Activated CD8-positive, alpha-beta memory T cell treated with anti-CD3 and anti-CD28 coated beads for 1 hour (primary cell): ENCODE measurements at places on chromosomes 3 and 15.

DNA sequence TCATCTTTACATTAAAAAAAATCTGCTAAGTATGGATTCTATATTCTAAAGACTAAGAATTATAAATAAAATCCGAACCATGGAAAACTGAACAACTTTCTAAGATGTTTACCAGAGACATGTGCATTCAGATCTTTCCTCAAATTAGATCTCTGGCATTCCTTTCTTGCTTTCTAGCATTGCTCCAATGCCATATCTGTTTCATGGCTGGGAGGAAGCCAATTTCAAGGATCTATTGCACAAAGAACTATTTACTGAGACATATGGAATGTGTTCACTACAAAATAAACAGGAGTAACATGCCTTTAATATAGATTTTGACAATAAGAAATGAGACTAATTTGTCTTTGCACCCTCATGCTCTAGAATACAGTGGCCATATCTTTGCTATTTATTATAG, 45.1 kb upstream of the NANOGP8 start:
- no peak for DNase-seq

DNA sequence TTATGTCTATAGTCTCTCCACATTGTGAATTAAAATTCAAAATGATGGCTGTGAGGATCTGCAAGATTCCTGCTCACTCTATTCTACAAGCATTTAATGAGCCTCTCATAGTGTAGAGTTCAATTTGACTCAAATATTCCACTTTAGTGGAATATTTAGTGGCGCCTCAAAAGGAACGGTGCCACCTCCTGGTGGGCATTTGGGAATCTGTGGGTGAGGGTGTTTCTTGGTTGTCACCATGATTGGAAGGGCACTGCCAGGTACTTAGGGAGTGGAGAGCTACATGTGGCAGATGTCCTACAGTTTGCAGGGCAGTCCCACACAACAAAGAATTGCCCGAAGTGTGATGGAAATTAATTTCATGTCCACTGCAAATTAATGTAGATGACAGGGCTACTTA, 21.5 kb upstream of the KCNMB3 start:
- DNase-seq = no peak

DNA sequence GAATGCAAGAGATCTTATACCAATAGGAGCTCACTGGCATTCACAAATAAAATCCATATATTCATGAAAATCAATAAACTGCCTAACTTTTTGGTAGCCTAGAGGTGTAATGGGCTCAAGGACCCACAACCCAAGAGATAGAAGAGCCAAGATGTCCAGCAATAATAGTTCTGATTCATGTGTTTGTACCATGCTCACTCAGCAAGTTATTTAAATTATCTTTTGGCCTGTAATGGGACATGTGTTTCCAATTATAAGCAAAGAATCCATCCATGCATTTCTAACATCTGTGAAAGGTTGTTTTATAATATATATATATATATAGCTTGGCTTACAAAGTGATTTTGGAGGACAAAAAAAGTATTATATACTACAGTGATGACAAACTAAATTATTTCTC, 29.7 kb upstream of the SHC4 start:
- DNase-seq = no peak

- DNase-seq = no peak
These were observed 44.7 kb upstream of the CADPS start for GRCh38 chr3:62919784-62920465.

DNA sequence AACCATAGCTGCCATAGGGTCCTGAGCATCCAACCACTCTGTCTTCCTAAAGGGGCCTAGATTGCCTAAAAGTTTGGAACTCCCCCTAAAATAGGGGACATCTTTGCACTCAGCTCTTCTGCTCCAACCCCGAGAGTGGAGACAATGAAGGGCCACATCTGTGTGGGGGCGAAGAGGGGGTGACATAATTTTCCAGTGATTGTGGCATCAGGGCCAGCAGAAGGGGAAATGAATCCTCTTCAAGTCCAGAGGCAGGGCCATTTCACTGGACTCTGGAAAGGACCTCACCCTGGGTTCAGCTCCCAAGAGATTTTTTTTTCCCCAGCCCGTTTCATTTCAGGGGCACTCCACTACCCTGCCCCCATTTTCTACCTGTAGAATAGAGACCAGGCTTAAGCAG, 4.6 kb upstream of the ANKRD63 start:
- no peak for DNase-seq

GRCh38 chr3:64046996-64047594, 23.8 kb upstream of the PSMD6 start:
- DNase-seq = no peak

DNA sequence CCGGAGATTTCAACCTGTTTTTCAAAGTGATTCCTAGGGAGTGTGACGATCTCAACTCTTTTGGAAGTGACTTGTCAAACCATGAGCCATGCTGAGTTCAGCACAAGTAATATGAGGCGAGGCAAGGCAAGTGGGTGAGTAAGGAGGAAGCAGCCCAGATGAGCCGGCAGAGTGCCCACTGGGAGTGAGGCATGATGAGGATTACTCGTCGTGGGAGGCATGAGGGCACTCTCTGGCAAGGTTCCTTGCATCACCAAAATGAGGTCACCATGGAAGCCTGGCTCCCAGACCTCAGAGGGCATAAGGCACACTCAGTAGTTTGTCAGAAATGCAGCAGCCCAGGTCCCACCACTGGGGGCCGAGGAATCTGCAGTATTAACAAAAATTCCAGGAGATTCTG, 636.1 kb downstream of the MAGI1 start:
- DNase-seq = no peak

DNA sequence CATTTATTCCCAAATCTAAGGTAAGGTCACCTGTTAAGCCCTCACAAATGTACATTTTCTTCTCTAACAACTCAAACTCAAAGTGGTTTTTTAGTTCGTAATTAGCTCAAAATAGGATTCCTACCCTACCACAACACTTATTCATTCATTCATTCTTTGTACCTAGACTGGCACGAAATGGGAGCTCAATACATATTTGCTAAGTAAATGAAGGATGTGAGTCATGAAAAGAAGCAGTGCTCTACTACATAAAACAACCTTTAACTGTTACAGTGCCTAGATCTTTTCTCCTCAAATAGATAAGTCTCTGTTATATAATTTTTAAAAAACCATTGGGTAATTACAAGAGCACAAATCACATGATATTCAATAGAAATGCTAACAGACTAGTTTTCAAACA, 13.1 kb downstream of the RSL24D1 start:
- no peak for DNase-seq

DNA sequence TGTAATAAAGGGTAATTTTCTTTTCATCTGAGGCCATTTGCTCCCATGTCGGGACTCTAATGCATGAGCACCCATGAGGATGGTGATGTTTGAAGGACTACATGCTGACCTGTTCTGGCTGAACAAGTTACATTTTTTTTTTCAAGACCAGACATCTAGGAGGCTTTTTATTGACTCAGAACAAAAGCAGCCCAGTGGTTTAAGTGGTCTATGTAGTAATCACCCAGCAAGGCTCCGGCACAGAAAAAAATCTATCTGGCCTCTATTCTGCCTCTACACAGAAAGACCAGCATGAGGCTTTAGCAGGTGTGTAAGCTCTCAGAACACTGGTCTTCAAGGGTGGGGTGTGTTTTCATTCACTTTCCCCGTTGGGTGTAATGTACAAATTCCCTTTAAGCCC, 95.1 kb upstream of the ZBED2 start:
- DNase-seq = no peak

DNA sequence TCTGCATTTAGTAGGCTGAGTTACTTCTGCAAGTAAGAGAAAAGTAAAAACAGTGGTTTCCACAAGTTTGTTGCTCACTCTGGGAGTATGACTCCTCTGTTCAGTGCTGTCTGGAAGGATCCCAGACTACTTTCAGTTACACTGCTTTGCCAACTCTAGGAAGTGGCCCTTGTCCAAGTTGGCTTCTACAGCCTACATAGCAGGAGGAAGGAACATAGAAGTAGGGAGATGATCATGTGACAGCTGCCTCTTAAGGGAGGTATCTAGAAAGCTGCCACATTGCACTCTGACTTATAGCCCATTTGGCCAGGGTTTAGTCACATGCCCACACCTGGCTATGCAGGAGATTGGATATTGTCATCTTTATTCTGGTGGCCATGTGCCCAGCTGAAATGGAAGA, 298.1 kb downstream of the NSUN3 start:
- no peak for DNase-seq

- DNase-seq = no peak
These were observed 15.5 kb upstream of the ZBED2 start for GRCh38 chr3:111610612-111611054.

- no peak for DNase-seq
These were observed 60.1 kb downstream of the PXYLP1 start for GRCh38 chr3:141291559-141292355.

- DNase-seq = no peak
These were observed 43.1 kb downstream of the COL8A1 start for GRCh38 chr3:99681512-99681911.

- no peak for DNase-seq
These were observed at the start of gene LIPH for GRCh38 chr3:185552358-185552877. Gene LIPH (minus strand): TSS chr3:185552588. CDS start chr3:185552471, 117 bp downstream.

DNA sequence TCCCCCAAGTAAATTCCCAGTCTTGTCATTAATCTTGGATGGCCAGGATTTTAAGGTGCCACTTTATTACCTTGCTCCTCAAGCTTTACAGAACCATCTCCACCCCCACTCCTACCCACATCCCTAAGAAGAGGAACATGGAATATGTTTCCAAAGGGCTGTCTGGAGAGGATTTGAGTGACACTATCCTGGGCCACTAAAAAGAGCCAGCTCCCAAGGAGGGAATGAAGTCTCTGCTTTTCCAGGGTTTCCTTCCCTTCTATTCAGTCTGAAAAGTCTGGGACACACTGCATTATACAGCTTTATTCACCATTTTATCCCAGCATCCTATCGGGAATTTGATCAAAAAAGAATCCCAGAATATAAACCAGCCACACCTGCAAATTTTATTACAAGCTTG, 35.6 kb upstream of the MECOM start:
- no peak for DNase-seq

GRCh38 chr15:65576664-65577063, 34.3 kb downstream of the INTS14 start:
- no peak for DNase-seq

GRCh38 chr15:90063770-90064247, 38.5 kb downstream of the IDH2 start:
- DNase-seq = no peak

- no peak for DNase-seq
These were observed 250.3 kb downstream of the POLQ start for GRCh38 chr3:121295452-121295851.

- DNase-seq = no peak
These were observed 4.1 kb upstream of the STAB1 start for GRCh38 chr3:52490939-52491526.
